ENCODE measurements at places on chromosomes 6 and 20.

DNA sequence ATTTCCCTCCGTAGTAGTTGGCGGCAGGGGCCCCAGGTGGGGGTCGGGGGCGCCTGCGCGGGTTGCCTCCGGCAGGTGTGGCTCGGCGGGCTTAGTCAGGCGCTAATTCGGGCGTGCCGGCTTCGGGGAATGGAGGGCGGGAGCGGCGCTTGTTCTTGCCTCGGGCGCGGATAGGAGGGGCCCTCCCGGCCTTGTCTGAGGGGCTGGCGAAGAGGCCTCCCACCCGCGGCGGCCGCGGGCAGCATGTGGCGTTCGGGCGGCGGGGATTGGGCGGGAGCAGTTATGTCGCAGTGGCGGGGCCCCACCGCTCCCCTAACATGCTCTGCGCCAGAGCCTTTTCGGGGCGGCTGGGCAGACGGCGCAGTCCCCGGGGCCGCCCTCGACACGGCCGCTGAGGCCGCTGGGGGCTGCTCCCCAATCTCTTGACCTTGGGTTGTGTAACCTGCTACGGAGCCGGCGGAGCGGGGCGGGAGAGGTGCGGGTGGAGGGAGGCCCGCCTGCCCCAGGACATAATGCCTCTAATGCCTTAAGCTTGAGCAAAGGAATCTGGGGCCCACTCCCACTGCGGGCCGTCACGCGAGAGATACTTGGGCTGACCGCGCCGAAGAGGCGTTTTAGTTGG is 1.1 kb downstream of the AMD1 start:
- DNase-seq = peak; percentile 61

DNA sequence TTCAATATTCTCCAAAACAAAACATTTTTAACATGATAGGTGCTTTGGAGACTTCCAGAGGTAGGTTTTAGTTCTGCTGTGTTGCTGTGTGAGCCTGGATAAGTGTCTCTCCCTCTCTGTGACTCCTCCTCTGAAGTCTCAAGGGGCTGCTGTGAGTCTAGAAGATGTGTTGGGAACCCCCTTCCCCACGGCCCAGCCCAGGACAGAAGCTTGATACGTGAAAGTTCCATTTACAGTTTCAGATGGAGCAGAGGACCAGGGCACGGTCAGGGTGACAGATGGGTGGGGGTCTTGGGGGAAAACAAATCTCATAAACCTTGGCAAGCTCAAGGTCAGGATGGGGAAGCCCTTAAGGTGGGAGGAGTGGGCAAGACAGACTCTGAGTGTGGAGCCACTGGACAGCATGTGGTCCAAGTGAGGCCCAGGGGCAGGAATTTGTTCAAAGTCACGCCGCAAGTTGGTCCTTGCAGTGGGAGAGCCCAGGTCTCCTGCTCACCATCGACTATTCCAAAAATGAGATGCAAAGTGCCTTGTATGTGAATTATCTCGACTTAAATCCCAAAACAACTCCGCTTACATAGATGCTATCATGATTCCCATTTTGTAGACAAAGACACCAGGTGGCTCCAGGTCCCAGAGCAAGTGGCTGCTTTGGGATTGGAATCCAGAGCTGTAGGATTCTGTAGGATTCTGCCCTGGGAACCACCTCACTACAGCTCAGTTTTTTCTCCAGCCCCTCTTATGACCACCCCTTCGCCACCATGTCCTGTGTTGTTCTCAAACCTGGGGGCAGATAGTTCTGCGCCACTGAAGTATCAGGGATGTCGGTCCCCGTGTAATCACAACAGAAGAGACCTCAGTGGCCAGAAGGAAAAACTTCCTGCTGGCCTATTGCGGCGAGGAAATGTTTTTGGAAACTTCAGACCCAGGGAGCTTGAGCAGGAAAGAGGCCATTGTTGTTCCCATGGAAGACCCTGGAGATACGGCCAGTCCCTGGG is 1.9 kb downstream of the TGM2 start:
- DNase-seq = no peak

DNA sequence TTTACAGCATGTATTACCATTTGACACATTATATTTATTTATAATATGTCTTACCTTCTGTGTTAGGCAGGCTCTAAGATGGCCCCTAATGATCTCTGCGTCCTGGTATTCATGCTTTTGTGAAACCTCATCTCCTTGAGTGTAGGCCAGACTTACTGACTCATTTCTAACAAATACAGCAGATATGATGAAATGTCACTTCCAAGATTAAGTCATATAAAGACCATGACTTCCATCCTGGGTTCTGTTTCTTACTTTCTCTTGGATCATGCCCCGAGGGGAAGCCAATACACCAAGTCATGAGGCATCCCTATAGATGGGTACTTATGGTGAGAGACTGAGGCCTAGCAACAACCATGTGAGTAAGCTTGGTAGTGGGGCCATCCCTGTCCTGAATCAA is 30.2 kb downstream of the ZHX3 start:
- no peak for DNase-seq

GRCh38 chr6:135496800-135497411 is 634 bp downstream of the AHI1 start:
- no peak for DNase-seq

DNA sequence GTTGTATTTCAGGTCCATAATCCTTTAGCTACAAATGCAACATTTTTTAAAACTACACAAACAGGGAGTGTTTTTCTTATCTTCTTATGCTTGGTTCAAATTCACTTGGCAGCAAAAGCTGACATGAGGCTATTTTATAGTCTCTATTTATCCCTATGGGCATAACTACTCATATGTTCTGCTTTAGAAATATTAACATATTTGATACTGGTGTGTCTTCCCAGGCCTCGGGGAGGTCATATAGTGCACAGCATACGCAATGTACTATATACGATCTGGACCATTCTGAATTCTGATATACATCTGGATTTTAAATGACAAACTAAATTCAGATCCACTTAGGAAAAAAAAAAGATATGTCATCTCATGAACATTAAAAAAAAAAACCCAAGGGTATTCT is 69.2 kb downstream of the TFAP2C start:
- DNase-seq = no peak

GRCh38 chr6:80223743-80224212 is 117.3 kb downstream of the BCKDHB start:
- DNase-seq = no peak

DNA sequence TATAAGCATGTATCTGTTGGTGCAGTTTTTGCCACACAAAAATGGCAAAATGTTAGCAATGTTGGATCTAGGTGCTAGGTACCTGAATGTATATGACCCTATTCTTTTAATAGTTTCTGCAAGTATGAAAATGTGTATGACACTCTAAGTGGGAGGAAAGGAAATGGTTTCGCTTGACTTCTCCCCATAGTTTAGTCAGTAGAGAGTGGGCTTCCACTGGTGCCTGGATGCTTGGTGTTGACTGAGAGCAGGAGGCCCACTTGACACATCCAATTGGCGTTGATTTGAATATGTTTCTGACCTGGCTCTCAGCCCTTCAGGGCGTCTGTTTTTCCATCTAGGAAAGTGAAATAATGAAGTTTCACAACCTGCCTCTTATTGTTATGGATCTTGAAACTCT is 41.8 kb upstream of the GABRR1 start:
- DNase-seq = no peak

Measured in effector memory CD4-positive, alpha-beta T cell (primary cell).